ENCODE measurements at places on chromosomes 6 and 20.

DNA sequence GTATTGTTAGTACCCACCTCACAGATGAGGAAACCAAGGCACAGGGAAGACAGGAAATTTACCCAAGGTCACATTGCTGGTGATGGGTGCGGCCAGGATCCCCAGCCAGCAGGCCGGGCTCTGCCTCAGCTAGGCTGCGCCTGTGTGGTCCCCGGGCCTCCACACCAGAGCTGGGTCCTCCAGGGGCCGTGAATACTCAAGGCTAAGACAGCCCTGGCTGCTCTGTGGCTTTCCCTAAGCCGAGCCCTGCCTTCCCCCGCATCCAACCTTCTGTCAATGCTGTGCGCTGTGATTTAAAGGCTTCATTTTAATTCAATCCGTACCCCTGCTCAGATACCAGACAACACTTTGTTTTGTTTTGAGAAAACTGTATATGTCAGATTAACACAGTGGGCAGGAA is 246.7 kb downstream of the TTLL2 start:
- no peak for DNase-seq

- peak; percentile 53 for DNase-seq
Measured at GRCh38 chr20:23048283-23049200, 930 bp downstream of the THBD start.

GRCh38 chr6:170048615-170049256 is 242.1 kb downstream of the DLL1 start:
- no peak for DNase-seq

- peak; percentile 48 for DNase-seq
Measured at GRCh38 chr6:26217714-26218075, 130.5 kb downstream of the HFE start.

DNA sequence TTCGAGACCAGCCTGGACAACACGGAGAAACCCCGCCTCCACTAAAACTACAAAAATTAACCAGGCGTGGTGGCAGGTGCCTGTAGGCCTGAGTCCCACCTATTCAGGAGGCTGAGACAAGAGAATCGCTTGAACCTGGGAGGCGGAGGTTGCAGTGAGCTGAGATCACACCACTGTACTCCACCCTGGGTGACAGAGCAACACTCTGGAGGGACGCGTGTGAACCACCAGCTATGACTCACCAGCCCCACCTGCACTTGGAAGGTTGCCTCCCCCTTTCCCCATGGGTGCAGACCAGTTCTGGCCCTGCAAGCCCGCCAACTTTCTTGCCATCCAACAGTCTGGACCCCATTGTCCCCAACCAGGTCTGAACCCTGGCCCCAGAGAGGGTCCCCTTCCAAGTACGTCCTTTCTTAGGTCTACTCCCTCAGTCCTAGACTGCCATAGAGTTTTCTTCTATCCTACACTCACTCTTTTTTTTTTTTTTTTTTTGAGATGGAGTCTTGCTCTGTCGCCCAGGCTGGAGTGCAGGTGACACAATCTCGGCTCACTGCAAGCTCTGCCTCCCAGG is 29.2 kb downstream of the ATP9A start:
- DNase-seq: no peak

- no peak for DNase-seq
Measured at GRCh38 chr6:120779441-120779840, 554.8 kb downstream of the TBC1D32 start.

- no peak for DNase-seq
Measured at GRCh38 chr6:166259296-166259977, 48.8 kb downstream of the PRR18 start.

GRCh38 chr20:50828363-50829136 is 33.7 kb downstream of the BCAS4 start:
- DNase-seq: no peak

DNA sequence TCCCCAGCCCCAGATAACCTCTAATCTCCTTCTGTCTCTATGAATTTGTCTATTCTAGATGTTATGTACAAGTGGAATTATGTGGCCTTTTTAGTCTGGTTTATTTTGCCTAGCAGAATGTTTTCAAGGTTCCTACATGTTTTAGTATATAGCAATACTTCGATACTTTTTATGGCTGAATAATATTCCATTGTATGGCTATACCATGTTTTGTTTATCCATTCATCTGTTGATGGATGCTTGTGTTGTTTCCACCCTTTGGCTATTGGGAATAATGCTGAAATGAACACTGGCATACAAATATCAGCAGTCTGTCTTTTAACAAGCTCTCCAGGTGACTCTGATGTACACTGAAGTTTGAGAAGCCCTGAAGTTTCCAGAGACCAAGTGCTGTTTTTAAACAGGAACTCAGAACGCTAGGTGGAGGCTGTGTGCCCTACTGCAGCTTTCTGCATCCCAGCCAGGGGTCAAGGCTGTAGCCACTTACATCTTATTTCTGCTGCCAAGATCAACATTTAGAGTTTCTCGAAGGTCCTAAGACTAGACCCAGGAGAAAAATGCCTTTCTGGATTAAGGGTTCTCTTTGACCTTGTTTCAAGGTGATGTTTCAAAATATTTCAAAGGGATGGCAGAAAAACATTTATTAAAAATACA is 123.0 kb downstream of the SOBP start:
- no peak for DNase-seq

DNA sequence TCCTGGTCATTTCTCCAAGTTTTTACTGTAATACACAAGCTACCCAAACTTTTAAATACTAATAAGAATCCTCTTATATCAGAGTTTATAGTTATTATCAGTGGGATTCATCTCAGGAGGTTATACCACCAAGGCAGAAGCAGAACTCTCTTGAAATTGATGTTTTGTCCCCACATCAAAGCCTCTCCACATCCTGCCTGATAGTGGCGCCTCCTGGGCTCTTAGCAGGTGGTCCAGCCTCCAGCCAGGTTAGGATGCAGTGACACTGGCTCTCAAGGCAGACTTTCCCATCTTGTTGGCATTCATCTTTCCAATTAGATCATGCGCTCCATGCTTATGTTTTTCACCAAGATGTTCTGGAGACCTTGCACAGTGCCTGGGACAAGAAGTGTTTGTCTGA is 81.8 kb upstream of the INSM1 start:
- DNase-seq: no peak

DNA sequence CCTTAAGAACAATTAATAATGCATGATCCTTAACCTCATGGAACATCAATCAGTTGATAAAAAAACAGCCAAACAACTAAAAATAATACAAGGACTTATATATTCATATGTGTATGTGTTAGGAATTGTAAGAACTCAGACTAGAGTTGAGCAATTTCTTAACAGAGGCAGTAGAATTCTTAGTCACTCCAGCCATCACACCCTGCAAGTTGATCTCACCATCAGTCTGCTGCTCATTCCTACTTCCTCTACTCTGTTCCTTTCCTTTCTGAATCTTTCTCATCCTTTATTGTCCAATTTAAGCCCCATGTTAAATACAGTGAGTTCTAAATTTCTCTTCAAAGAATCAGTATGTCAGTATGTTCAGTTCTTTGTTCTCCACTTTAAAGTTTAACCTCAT is 2.6 kb downstream of the ZNF165 start:
- no peak for DNase-seq

- no peak for DNase-seq
Measured at GRCh38 chr6:76861403-76861802, 601.9 kb downstream of the HTR1B start.

GRCh38 chr6:105449756-105450390 is 47.0 kb upstream of the PREP start:
- DNase-seq: no peak

- no peak for DNase-seq
Measured at GRCh38 chr20:7505835-7506221, 434.4 kb downstream of the HAO1 start.

DNA sequence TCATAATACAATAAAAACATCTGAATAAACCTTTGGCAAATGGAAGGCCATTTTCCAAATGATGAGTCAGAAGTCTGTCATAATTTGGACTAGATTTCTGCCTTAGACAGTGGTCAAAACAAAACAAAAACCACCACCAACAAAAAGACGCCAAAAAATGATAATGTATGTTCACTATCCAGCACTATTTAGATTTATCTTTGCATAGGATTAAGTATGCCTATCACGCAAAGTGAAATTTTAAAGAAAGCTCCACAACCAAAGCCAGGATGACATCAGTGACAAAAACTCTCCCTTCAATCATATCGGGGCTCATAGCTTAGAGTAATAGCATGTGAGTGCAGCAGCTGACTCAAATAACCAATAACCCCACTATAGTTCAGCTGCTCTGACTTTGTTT is 201.9 kb downstream of the MOXD1 start:
- DNase-seq: no peak

- no peak for DNase-seq
Measured at GRCh38 chr6:125962900-125963497, 6.4 kb downstream of the HINT3 start.

DNA sequence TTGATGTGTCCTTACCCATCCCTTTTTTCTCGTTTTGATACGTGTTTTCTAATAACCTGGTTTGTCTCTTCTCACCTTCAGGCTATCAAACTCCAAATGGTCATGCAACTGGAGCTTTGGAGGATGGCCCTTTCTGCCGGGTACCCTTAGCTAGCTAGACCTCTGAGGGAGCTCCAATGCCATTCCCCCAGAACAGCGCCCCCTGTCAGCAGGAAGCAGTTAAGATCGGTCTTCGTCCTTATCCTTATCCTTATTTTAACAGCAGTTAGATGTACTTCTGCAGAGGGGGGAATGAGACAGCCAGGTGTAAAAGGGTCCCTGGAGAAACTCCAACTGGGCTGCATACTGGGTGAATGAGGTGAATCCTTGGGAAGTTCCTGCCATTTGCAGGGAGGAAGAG is 37.2 kb downstream of the SEL1L2 start:
- DNase-seq: peak; percentile 4

DNA sequence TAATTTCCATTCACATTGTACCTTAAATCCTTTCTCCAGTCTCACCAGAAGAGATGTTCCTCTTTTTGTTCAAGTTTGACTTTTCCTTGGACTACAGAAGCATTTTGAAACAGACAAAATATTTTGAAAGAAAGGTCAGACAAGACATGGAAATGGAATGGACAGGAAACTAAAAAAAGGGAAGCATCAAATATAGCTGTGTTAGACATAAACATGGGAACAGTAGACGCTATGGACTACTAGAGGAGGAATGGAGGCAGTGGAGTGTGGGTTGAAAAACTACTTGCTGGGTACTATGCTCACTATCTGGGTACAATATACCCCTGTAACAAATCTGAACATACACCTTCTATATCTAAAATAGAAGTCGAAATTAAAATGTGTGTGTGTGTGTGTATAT is 4.1 kb upstream of the FAM135A start:
- no peak for DNase-seq

DNA sequence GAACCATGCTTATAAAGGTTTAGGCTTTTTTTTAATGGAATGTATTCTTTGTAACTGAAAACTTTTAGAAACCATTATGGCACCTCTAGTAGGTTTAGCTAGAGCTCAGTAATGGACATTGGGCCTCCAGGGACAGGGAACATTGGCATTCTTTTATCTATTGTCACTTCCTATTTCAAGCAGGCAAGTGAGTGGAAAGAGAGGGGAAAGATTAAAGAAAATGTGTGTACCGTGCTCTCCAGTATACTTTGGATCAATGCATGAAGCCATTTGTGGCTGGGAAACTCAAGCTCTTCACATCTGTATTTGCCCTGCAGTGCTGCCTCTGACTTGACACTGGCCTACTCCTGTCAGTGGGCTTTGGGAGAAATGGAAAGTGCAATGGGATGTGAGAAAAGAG is 18.6 kb downstream of the RBM24 start:
- DNase-seq: no peak

DNA sequence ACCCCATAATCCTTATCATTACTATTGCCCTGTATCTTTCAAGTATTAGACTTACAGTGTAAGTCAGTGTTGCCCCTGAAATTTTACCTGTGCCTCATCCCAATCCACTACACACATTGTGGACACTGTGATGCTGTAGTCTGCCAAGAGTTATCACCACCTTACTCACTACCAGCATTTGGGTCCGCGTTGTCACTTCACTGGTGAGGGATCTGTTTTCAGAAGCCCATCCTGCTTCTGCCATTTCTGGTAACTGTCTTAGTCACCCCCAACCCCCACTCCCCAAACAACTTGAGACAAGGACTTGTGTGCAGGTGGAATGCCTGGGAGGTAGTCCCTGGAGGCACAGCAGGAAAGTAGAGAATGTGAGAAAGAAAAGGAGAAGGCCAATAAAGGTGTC is 6.0 kb upstream of the RAB44 start:
- no peak for DNase-seq

Data from stimulated activated CD4-positive, alpha-beta T cell treated with anti-CD3 and anti-CD28 coated beads, Interleukin-15, amount 100 ng/mL, for 24 hours (primary cell).